ENCODE measurements at places on chromosomes 2 and 18. TPM values are rescaled to one million over a fixed set of nuclear protein-coding genes. Genes with fewer than 3 reads are reported as not detected.

DNA sequence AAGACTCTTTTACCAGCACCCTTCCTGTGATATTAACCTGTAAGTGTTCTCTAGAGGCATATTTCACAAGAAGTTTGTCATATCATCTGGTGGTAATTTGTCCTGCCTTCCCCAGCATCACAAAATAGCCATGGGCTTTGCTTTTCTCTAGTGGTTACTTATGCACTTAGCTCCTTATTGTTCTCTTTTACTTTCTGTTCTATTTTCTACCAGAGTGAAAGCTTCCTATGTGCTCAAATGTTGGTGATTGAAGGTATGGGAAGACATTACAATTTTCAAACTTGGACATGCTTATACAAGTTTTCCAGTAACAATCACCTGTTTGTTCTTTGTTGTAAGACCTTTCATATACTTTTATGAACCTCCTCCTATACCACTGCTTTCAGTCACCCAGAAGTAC, 87.0 kb upstream of the KCNH7 start:
- DNase-seq: no peak

- no peak for DNase-seq
These were observed 1.9 kb upstream of the GALNT14 start for GRCh38 chr2:31140151-31140550.

DNA sequence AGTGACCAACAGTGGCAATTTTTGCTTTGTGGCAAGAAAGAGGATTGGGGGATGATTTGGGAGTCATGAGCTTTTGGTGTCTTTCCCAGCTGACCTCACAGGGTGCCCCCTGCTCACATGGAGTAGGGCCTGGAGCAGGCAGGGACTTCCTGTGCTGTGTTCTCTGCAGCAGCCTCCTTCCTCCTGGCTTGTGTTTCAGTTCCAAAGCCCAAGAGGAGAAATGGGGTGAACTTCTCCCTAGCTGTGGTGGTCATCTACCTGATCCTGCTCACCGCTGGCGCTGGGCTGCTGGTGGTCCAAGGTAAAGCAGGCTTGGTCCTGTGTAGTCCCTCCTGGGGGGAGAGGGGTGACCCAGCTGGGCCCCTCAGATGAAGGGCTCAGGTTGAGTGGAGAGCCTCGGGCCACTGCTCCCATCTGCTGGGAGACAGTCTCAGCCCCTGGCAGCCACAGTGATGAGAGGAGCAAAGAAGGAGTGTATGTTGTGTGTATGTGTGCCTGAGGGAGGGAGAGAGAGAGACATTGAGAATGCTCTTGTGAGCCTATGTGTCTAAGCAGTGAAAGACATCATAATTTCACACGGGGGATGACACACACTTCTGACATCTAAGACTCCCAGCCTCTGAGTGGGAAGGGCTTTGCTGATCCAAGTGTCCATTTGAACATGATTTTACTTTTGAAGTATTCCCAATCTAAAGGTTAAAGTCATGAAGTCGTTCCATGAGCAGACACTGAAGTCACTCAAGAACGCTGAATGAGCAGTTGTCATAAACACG, 27.2 kb downstream of the MARCO start:
- DNase-seq: no peak

DNA sequence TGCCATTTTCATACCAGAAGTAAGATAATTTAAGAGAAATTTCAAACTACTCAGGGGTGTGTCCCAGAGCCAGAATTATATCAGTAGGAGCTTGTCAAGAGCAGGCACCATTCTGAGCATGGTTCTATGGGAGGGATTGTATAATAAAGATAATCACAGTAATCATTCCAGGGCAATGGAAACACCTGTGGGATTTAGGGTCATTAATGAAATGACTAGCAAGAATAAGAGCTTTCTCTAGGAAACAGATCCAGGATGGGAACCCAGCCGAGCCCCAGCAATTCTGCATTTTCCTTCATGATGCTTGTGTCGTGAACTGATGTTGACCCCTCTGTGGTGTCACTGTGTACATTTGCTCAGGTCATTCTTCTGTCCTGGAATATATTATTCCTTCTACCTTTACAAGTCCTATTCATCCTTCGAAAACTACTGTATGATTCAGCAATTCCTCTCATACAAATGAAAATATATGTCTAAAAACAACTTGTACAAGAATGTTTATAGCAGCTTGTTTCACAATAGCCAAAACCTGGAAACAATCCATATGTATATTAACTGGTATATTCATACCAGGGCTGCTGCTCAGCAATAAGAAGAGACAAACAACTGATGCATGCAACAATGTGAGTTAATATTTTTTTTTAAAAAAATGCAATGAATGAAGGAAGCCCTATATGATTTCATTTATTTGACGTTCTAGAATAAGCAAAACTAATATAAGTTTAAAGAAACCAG, 687.8 kb upstream of the KLHL29 start:
- no peak for DNase-seq

The PLEKHH2 gene
- 0.28 TPM for total RNA-seq

The RSAD2 gene
- not detected for total RNA-seq

The C18orf54 gene
- total RNA-seq: 7.2 TPM

The TTN gene
- total RNA-seq: 11.0 TPM
